ENCODE measurements at places on chromosomes 4 and X.

DNA sequence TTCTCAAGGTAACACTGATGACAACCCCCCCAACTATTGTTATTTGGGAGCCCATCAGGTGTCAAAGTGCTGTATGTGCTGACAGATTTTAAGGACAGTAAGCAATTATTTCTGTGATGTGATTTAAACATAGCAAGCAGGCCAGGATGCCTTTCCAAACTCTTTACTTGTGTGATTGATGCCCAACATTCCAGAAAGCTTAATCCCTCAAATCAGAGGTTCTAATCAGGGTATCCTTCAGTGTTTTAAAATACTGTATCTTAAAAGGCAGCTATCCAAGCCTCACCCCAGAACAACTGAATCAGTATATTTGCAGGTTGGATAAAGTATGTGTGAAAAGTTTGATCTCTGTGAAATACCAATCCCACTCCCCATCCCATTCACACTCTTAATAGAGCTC lies 119.7 kb downstream of the GASK1B start:
- DNase-seq = no peak

GRCh38 chrX:98605941-98606340 lies 1722.2 kb downstream of the RPA4 start:
- no peak for DNase-seq

- DNase-seq = no peak
Measured at GRCh38 chrX:68354879-68355628, 78.2 kb downstream of the OPHN1 start.

DNA sequence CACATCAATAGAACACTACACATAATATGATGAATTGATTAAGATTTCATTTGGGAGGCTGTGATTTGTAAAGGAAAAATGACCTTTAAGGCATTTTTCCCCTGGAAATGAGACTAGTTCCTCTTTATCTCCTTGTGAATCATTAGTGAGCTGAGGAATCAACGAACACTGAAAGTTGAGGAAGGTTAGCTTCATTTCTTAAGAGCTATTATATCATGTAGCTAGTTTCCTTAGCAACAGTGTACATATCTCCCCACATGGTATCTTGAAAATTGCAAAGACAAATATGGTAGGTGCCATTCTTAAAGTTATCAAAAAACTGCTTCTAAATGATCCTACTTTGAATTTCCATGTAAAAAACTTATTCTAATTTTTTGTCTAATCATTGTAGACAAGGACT lies 127.5 kb upstream of the NRK start:
- DNase-seq = no peak

DNA sequence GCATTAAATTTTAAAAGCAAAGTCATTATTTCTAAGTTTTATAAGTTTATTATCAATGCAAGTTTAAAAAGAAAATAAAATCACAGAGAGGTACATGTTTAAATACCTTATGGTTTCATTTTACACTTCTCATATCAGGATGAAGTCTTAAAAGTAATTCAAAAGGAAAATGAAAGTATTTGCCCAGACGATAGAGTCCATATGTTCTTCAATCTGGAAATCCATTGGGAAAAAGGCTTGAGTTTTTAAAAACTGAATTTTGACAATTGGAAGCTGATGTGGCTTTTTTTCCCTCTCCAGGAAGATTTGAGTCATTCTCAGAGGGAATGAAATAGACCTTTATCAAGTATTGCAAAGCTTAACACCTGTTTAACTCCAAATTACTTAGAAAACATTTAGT lies 37.1 kb downstream of the MAB21L2 start:
- no peak for DNase-seq

DNA sequence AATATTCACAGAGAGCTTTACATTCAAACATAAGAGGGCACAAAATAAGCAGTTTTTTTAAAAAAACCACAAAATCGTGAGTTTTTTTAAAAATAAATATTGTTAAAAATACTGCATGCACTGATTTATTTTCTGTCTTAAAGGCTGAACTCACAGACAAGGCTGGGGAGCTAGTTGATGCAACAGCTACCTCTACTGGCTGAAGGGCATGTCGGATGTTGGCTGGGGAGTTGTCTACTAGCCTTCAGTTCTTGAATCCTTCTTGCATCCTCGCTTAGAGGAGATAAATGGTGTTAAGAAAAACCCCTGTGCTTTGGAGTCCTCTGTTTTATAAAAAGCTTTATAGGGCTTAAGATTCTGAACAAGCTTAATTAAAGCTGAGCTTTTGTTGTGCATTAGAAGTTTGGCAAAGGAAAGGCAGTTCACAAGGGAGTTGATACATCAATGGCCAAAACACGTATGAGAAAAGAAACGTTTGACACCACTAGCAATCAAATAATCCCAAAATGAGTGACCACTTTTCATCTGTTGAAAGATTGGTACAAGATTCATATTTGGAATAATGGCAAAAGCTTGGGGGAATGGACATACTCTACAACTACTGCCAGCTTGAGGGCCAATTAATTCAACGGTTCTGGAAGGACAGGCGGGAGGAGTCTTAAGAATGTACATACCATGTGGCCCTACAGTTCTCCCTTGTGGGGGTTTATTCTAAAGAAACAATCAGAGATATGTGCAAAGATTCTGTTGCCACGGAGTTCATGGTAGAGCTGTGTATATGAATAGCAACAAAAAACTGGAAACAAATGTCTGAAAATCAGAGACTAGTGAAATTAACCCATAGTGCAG lies 94.7 kb downstream of the SEL1L3 start:
- DNase-seq = peak; percentile 27

- no peak for DNase-seq
Measured at GRCh38 chr4:180811556-180811955, 1431.6 kb upstream of the TENM3 start.

DNA sequence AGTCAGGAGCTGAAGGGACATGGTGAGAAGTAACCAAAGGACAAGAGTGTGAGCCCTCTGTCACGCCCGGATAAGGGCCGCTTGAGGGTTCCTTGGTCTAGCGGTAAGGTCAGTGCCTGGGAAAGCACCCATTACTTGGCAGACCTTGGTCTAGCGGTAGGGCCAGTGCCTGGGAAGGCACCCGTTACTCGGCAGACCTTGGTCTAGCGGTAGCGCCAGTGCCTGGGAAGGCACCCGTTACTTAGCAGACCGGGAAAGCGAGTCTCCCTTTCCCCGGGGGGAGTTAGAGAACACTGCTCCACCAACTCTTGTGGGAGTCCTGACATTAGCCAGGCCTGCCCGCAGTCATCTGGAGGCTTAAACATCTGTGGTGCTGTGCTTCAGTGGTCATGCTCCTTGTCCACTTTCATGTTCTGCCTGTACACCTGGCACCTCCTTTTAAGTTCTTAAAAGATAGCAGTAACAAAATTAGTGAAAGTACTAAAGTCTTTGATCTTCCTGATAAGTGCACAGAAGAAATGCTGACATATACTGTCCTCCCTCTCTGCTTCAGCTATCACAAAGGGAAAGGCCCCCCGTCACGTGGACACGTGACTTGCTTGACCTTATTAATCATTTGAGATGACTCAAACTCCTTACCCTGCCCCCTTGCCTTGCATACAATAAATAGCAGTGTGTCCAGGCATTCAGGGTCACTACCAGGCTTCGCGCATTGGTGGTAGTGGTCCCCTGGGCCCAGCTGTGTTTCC lies 9.3 kb upstream of the SEC24B start:
- no peak for DNase-seq

DNA sequence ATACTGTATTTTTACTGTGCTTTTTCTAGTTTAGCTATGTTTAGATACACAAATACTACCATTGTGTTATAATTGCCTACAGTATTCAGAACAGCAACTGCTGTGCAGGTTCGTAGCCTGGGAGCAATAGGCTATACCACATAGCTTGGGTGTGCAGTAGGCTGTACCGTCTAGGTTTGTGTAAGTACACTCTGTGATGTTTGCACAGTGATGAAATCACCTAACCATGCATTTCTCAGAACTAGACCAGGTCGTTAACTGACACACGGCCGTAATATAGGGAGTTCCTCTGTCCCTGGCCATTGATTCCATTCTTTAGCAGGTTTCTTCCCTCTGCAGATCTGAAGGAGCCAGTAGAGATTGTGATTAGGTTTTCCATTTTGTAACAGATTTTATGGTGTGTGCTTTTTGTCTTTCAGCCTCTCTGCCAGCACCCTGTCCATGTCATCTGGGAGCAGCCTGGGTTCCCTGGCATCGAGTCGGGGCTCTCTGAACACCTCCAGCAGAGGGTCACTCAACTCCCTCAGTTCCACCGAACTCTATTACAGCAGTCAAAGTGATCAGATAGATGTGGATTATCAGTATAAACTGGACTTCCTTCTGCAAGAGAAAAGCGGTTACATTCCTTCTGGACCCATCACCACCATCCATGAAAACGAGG lies 59.5 kb downstream of the CLDN22 start:
- no peak for DNase-seq

GRCh38 chr4:138298431-138298830 lies 56.3 kb upstream of the SLC7A11 start:
- no peak for DNase-seq

- DNase-seq = peak; percentile 49
Measured at GRCh38 chrX:1464041-1464970, 11.6 kb upstream of the ASMTL start.

DNA sequence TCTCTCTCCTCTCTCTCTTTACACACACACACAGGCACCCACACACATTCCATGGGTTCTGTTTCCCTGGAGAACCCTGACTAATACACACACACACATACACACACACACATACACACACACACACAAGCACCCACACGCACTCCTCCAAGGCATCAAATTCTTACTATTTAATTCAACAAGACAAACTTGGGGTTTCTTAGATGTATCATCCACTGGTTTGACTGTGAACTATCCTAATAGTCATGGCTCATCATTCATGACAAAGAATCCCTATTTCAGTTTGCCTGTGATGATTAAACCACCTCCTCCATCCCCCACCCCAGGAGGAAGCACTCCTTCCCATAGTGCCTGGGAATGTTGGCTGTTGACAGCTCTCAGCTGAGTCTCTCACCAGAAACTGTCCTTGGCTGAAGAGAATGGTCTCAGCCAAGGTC lies 98.2 kb downstream of the USP46 start:
- DNase-seq = no peak

DNA sequence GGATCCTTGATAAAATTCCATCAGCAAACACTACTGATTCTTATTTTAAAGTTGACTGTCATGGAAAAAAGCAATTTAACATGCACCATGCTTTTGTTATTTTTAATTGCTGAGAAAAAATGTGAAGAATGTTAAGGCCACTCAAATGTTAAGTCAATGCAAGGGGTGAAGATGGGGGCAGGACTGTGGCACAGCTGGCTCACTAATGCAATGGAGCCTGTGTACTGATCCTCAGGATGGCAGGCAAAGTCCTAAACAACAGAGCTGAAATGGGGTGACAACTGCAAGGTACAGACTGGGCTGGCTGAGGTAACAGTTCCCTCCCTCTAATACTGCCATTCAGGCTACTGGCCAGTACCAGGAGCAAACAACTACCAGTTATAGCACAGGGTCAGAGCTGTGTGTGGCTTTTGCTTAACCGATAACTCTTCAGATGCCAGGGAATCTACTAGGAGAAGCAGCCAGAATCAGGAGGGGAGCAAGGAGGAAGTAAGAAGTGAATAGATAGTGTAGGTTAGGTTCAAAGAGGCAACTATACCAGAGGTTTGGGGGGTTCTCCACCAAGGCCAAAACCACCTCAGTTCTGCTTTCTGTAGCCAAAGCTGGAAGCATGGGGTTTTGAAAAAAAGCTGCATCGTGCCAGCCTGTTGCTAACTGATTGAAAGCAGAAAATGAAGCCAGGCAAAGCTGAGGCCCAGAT lies 372.6 kb downstream of the OPHN1 start:
- no peak for DNase-seq

GRCh38 chrX:17053502-17053901 lies 107.0 kb downstream of the REPS2 start:
- no peak for DNase-seq

- DNase-seq = no peak
Measured at GRCh38 chr4:3347871-3348270, 55.0 kb downstream of the RGS12 start.

DNA sequence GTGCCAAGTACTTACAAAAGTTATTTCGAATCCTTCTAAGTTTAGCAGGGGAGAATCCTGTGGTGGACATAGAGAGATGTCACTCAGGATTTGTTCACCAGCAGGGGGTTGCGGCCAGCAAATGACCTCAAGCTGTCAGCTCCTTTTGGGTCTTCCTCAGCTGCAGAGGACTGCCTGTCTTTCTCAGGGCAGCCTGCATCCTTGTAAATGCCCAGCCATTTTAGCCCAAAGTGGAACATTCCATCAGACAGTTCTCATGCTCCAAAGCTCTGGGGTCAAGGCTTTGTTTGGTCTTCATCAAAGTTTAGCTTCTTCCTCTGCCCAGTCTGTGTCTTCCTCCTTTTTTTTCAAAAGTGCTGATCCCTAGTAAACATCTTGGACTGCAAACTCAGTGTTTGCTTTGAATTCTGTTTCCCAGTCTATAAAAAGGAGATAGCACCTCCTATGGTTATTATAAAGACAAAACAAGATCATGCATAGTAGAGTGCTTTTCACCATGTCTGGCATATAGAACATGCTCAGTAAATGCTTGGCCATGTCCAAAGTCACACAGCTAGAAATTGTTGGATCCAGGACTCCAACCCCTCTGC lies 156.4 kb upstream of the GATB start:
- DNase-seq = no peak

DNA sequence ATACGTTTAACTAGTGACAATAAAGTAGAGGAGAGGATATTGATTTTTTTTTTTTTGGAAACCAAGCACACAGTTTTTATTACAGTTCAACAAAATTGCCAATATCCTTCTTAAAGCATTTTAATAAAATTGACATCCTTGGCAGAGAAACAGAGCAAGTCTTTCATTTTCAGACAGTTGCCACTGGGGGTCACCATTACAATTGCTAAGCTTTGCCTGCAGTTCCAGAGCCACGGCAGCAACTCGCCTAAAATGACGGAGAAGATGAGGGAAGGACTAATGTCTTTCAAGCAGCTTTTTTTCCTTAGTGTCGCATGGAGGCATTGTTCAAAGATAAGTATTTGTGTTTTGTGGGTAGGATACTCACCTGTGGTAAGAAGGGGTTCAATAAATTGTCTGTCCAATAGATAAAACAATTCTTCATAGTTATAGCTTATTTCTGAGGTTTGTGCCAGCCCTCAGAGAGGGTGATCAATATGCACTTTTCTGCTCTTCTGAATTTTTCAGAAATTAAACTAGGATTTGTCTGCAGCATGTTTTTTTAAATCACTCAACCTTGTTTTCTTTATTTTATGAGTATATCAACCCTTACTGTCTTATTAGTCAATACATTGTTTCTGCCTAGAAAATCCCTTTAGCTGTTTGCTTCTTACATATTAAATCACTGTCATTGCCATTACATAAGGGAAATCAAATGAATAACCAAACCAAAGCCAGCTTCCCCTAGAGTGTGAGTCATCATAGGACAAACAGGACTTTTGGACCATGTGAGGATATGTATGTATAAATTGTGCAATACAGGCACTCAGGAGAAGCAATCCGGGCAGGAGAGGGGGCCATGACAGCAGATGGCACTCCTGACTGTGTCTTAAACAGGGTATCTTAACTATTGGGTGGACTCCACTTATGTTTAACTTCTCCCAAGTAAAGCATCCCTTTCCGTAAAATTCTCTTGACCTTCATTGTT lies 508.1 kb upstream of the ARX start:
- DNase-seq = no peak

GRCh38 chrX:10854594-10854993 lies 234.2 kb upstream of the MID1 start:
- DNase-seq = no peak
